ENCODE measurements at places on chromosomes 1 and 21.

- no peak for DNase-seq
Measured at GRCh38 chr1:224880593-224881307, 48.7 kb upstream of the DNAH14 start.

GRCh38 chr1:170483051-170483450 is 48.9 kb upstream of the GORAB start:
- DNase-seq, result peak; percentile 6

DNA sequence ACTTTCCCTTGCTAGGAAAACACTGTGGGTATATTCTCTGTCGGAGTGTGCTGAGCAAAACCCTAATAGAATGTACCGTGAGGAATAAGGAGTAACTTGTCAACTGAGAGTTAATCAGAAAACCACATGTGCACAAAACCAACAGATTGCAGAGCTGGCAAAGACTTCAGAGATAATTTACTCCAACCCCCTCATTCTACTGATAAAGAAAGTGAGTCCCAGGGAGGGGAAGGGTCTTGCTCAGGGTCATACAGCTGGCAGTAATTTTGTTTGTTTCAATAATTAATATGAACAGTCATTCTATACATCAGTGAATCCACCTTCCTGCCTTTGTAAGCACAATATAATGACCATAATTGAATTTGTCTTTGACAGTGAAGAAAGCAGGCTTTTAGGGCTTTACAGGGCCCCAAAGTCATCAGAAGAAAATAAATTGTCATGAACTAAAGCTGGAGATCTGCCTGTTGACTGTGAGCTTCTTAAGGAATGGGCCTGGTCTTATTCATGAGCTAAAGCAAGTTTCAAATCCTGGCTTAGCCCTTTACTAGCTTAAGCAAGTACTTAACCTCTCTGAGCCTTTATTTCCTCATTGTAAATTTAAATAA is 67.2 kb upstream of the HOOK1 start:
- no peak for DNase-seq

DNA sequence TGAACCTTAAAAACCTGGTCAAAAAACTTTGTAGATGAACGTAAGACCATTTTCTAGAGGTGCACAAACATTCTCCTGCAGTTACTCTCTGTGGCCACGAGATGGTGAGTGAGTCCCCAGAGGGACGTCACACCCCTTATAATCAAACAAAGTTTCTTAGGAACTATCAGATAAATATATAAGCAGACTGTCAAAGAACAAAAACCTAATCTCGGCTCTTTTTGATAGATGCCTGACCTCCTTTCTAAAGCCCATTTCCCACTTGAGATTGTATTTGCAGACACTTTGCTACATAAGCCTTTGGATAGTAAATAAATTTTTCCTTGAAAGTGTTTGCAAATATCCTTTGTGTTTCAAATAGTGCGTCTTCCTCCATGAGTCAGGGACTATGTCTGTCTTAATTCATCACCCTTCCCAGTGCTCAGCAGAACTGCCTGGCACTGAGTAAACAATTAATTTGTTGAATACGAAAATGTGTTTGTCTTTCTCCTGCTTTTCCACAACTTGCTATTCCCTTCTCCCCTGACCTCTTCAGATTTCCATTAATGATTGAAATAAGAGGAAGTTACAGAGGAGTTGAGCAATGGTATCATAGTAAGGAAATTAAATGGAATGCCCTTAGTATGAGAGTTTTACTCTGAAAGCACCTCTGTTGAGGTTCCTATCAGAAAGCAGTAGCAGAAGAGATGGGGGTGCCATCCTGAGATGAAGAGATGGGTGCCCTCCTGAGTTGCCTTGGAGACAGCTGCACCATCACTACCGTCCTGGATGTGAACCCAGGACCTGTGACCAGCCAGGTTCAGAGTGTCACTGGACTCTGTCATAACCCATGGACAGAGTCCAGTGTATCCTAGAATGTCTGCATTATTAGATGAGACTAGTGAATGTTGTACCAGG is 57.8 kb upstream of the RAVER2 start:
- peak; percentile 36 for DNase-seq

GRCh38 chr1:117672756-117673155 is 66.9 kb downstream of the TENT5C start:
- no peak for DNase-seq

DNA sequence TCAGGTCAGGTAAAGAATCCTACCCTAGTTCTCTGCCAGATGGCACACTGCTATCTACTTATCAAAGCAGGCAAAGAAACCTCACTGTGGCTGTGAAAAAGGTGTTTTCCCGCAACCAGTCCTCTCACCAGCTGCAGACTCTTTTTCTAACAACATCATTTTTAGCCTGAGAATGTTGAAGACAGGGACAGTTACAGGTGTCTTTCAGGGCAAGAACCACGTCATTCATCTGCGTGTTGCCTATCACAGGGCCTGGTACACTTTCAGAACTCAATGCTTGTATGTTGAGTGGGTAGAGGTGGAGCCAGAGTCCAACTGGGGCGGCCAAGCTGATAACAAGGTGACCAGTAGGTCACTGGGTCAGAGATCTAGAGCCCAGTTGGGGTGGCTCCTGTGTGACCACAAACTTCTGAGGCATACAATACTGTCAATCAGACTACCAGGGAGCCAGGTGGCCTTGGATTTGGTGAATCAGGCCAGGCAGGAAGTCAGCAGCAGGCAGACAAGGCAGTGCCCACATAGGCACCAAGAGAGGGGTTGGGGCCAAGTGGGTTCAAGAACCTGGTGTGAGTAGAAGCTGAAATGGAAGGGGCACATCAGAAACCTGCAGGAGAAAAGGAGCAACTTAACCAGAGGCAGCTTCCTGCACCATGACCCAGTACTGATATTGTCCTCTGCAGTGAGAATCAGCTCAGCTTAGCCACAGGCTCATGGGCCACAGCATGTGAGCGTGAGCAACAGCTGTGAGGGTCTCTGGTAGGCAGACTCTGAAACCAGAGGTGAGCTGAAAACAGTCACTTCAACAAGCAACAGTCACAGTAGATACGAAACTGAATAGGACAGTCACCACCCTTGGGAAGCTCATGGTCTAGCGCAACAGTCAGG is 123.6 kb downstream of the DTL start:
- DNase-seq, result no peak

DNA sequence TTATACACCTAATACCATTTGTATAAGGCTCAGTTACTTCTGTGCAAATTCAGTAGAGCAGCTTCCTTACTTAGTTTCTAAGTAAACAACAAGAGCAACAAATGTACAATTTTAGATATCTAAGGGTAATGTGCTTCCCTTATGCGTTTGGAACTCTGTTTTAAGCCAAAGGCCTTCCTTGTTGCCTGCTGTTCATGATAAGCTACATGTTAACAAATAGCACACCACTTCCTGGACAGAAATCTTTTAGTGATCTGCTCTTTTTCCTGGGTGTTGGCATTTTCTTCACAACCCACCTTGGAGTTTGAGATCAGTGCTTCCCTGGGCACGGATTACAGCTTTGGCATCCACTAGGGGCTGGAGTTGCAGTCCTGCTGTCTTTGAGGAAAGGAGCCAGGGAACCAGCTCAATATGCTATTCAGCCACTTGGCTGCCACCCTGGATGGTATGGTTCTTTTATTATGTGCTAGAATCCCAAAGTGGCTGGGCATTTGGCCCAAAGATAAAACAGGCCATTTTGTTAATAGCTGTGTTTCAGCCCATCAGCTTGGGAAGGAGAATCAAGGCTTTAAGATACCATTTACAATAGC is 55.6 kb upstream of the ADAR start:
- no peak for DNase-seq

- no peak for DNase-seq
Measured at GRCh38 chr1:30242722-30243457, 480.5 kb downstream of the MATN1 start.

- no peak for DNase-seq
Measured at GRCh38 chr1:172835834-172836233, 176.9 kb downstream of the FASLG start.

DNA sequence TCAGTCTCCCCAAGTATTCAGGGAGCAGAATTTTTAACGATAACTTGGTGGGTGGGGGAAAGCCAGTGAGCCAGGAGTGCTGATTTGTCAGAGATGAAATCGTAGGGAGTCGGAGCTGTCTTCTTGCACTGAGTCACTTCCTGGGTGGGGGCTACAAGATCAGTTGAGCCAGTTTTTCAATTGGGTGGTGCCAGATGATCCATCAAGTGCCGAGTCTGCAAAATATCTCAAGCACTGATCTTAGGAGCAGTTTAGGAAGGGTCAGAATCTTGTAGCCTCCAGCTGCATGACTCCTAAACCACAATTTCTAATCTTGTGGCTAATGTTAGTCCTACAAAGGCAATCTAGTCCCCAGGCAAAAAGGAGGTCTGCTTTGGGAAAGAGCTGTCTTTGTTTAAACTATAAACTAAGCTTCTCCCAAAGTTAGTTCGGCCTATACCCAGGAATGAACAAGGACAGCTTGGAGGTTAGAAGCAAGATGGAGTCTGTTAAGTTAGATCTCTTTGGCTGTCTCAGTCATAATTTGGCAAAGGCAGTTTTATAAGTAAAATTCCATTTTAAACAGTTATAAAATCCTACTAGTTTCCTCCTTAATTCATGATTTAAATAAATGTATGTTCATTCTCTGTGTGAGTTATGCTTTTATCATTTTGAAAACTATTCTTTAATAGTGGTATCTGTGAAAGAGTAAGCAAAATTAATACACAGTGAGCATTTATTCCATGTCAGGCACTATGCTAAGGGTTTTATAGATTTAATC is 51.7 kb downstream of the SLC16A1 start:
- peak; percentile 94 for DNase-seq

GRCh38 chr21:45639206-45640000 is 4.1 kb upstream of the PCBP3 start:
- DNase-seq, result no peak

GRCh38 chr1:51564124-51564523 is 45.1 kb upstream of the EPS15 start:
- no peak for DNase-seq

GRCh38 chr1:59695252-59695651 is 119.5 kb upstream of the HOOK1 start:
- peak; percentile 23 for DNase-seq

- no peak for DNase-seq
Measured at GRCh38 chr1:245279346-245279745, 124.6 kb downstream of the KIF26B start.

DNA sequence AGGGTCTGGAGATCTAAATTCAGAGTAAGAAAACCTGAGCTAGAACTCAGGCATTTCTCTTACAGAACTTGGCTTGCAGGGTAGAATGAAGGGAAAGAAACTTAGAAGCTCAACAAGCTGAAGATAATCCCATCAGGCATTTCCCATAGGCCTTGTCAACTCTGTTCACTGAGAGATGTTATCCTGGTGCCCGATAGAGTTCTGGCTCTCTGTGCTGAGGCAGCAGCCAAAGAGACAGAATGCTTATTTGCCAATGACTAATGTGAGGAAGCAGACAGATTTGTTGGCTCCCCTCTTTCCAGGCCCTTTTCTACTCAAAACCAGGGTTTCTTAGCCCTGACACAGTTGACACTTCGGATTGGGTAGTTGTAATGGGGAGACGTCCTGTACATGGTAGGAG is 22.3 kb upstream of the TRIM45 start:
- peak; percentile 30 for DNase-seq

DNA sequence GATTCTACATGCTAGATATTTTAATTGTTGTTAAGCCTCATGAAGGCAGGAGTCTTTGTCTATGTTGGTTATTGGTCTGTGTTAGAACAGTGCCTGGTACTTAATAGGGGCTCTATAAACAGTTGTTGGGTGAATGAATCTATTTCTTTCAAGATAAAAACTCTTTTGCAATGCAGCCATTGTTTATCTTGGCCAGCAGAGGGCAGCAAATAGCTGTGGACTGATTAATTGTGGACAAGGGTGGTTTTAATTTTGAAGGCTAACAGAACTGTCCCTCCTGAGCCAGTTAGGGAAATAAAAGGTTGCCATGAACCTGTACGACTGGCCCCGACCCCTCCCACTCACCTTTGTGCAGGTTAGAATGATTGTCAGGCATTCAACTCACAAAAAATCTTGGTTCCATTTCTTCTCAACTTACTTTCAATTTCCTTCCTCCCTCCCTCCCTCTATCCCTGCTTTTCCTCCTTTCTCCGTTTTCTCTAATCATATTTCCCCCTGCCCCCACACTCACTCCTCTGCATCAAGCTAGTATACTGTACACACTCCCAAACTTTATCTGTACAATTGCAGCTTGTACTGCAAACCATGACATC is 66.3 kb upstream of the DIRAS3 start:
- DNase-seq, result peak; percentile 23

DNA sequence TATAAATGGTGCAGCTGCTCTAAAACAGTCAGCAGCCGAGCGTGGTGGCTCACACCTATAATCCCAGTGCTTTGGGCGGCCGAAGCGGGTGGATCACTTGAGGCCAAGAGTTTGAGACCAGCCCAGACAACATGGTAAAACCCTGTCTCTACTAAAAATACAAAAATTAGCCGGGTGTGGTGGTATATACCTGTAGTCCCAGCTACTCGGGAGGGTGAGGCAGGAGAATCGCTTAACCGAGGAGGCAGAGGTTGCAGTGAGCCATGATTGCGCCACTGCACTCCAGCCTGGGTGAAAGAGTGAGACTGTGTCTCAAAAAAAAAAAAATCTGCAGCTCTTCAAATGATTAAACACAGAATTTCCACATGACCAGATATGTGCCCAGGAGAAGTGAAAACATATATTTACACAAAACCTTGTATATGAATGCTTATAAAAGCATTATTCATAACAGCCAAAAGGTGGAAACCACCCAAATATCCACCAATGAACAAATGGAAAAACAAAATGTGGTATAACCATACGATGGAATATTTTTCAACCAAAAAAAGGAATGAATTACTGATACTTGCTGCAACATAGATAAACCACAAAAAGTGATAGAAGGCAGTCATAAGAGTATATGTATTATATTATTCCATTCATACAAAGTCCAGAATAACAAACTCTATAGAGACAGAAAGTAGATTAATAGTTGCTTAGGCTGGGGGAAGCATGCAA is 14.1 kb downstream of the EPS15 start:
- DNase-seq, result no peak

GRCh38 chr1:90387805-90388204 is 329.3 kb downstream of the BARHL2 start:
- DNase-seq, result no peak

DNA sequence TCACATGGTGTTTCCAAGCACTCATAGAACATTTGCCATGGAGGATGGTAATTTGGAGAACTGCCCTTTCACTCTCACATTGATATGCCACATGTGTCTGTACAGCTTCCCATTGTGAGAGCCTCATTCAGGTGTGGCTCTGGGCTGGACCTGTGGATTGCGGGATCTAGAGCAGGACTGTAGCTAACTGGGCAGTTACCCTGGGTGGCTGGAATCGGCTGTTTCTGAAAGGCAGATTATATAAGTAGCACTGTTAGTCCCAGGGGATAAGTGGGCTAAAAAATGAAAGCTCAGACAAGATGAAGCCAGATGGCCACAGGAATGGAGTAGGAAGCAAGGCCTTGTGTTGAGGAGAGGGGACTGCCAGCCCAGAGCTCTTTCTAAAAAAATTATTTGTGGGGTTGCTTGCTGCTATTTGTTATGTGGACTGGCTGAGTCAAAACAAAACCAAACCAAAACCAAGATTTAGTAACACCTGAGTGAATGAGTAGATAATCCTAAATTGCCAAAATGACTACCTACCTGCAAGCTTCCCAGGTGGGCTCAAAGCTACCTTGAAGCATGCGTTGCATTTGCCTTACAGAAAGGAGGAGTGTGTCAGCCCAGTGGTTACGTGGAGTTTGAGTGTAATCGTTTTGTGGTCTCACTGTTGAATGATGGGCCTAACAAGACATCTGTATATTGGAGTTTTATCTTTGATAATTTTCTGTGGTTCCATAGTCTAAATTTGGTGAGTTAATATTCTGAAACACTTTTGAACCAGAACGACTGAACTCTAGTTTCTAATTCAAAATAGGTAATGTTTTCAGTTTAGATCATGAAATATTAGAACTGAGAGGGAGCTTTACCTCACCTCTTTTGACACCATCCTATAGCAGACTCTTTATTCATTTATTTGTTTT is 58.0 kb downstream of the SDCCAG8 start:
- no peak for DNase-seq

Measured in HFFc6 (cell line).